Hepatocyte (in vitro differentiated cells): ENCODE measurements at places on chromosomes 7 and 10. TPM values are rescaled to one million over a fixed set of nuclear protein-coding genes. Genes with fewer than 3 reads are reported as not detected.
A peak's percentile ranks its signal among the peaks of the same experiment; 100 is the strongest.

DNA sequence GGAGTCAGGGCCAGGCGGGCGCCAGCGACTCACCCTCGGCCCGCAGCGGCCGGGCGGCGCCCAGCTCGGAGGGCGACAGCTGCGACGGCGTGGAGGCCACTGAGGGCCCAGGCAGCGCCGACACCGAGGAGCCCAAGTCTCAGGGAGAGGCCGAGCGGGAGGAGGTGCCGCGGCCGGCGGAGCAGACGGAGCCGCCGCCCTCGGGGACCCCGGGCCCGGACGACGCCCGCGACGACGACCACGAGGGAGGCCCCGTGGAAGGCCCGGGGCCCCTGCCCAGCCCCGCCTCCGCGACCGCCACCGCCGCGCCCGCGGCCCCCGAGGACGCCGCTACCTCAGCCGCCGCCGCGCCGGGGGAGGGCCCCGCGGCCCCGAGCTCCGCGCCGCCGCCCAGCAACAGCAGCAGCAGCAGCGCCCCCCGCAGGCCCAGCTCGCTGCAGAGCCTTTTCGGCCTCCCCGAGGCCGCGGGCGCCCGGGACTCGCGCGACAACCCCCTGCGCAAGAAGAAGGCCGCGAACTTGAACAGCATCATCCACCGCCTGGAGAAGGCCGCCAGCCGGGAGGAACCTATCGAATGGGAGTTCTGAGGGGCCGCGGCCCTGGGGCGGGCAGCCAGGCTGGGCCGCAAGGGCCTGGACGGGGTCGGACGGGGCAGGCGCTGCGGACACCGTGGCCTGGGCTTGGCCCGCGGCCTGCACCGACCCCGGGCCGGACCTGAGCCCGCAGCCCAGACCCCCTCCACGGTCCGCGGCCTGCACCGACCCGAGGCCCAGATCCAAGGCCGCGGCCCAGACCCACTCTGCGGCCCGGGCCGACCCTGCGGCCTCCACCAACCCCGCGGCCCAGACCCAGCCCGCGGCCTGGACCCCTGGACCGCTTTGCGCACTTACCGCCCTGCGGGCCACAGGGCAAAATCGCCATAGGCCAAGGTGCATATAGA, 37.9 kb upstream of the SH2B2 start:
- DNase-seq, result no peak

- DNase-seq, result no peak
These were observed 313.4 kb downstream of the GPR37 start for GRCh38 chr7:124452186-124452585.

Gene CYP3A5
- polyA plus RNA-seq, result 194 and 228 TPM in 2 replicates

- no peak for DNase-seq
These were observed 144.1 kb downstream of the PIP4K2A start for GRCh38 chr10:22570234-22570633.

DNA sequence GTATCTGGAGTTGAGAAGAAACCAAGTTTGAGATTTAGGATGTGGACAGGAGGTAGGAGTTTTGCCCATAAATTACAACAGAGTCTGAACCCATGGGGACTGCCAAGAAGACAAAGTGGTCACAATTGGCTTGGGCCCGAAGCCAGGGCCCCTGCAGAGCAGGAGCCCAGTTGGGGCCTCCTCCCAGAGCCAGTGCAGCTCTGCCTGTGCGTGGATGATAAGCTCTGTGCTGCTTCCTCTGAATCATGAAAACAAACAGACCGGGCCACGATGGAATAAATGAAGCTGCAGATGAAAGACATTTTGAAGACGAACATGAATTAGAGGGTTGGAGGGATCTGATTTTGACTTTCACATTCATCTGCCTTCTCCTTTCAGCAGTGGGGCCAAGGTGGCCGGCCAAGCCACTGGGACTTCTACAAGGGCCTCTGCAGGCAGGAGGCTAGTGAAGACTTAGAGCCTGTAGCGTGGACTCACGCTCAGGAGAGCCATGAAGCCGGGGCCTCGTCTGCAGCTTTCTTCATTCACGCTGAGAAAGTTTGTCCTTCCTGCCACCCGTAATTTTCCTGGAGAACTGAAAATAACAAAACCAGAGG, 156.8 kb upstream of the LYZL1 start:
- DNase-seq, result peak; percentile 25

- DNase-seq, result peak; percentile 61
These were observed at the start of gene SEMA3E for GRCh38 chr7:83648464-83649241. Gene SEMA3E, minus strand, starts transcription at chr7:83649139.

DNA sequence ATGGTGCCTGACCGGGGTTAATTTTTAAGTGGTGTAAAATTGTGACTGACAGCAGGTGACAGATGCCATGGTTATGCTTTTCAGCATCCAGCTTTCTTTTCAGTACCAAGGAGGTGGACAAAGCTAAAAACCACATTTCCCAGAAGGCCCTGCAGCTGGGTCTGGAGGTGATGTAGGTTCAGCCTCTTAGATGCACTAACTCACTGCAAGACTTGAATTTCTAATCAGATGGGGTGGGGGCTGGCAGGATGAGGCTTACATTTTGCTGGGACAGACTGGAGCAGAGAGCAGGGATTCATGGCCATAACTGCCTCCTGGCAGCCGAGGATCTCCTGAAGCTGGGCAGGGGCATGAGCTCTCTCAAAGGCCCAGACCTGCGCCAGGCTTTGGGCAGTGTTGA, 52.4 kb downstream of the PDIA4 start:
- DNase-seq, result no peak

- DNase-seq, result no peak
These were observed 30.9 kb downstream of the SCIN start for GRCh38 chr7:12601302-12601869.

- DNase-seq, result no peak
These were observed 764.6 kb downstream of the PHTF2 start for GRCh38 chr7:78563191-78563590.

DNA sequence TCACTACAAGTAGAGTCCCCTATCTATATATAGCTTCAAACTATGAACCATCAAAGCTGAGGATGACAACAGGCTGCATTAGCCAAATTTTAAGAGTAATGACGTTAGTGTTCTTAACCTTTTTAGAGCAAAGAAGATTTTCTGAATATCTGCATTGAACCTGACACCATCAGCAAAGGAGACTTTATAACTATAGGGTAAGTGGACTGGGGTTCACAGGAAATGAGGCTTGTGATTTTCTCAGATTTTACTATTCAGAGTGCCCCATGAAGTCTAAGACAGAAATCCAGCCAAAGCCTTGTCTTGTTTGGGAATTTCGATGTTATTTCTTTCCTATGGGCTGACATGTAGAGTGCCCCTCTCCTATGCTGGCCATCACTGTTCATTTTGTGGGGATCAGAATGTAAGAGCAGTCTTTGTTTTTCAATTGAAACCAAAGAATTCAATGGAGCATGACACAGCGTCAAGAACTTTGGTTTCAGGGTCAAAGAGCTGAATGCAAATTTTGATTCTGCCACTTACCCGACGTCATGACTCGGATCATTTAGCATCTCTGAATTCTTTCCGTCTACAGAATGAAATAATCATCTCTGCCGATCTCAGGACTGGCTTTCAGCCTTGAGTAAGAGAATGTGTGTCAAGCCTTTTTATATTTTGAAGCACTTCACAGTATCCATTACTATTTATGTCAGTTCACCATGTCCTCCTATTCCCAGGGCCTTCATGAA, 52.7 kb downstream of the DENND11 start:
- DNase-seq, result no peak

DNA sequence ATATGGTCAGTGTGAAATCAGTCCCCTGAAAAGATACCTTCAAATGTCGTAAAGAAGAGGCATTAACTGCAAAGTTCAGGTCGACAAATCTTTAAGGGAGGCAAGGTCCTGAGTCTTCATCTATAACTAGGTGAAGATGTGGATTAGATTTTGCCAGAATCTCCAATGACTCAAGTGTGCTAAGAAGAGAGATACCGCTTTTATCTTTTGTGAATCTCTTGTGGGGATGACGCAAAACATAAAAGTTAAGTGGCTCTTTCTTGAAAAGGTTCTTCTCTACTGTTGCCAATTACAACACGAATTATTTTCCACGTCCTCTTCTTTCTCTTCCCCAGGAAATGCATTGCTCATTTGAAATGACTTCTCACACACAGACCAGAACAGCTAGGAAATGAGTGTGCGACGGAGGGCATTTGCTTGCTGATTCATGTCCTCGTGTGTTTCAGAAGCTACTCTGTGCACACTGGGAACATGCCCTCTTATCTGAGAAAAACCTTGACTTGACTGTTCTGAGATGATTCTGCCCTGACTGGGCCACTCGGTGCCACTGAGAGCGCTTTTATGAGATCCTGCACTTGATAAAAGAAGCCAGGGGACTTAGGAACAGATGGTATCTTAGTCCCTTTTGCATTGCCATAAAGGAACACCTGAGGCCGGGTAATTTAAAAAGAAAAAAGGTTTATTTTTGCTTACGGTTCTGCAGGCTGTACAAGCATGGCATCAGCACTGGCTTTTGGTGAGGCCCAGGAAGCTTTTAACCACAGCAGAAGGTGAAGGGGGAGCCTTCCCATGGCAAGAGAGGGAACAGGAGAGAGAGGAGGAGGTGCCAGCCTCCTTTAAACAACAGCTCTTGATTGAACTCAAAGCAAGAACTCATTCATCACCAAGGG, 169.5 kb upstream of the PFKP start:
- DNase-seq, result no peak

GRCh38 chr10:77180794-77181193, 456.8 kb downstream of the KCNMA1 start:
- DNase-seq, result no peak

Gene WNT16
- 0.52 and 0.58 TPM in 2 replicates for polyA plus RNA-seq

Gene AKR1C3
- polyA plus RNA-seq, result 31.6 and 54.6 TPM in 2 replicates

GRCh38 chr7:151246102-151246850, 2.2 kb downstream of the SMARCD3 start:
- no peak for DNase-seq

DNA sequence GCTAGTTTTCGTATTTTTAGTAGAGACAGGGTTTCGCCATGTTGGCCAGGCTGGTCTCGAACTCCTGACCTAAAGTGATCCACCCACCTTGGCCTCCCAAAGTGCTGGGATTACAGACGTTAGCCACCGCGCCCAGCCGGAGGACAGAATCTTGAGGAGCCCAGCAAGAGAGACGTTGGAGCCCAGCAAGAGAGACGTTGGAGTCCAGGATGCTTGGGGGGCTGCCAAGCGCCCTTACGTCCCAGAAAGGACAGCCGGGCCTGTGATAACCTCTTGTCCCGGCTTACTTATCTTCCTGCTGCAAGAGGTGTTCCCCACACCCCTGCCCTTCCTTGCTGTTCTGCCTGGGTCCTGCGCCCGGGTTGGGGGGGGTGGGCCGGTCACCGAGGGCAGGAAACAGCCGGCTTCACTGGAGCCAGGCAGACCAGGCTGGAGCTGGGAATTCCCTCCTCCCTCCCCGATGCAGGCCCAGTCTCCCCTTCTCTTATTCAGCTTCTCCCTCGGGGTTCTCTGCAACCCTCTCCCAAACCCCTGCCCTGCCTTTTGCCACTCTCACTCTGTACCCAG, 1.9 kb upstream of the EPHB4 start:
- no peak for DNase-seq

DNA sequence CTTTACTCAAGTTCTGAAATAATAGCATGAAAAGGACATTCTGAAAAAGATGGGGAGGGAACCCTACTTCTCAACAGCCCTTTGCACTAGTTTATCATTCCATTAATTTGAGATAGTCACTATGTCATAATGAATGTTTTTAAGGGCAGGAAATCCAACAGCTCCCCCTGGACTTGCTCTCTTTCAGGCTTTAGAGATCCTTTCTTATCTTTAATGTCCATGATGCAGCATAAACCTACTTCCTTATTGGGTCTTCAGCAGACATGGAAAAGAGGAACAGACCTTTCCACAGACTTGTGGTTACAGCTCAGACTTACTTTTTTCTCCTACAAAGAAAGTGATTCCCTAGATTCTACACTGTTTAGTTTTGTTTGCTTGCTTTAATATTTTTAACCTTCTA, 87.3 kb downstream of the IDE start:
- DNase-seq, result no peak

Gene GPR15LG
- 0.45 and 1.9 TPM in 2 replicates for polyA plus RNA-seq

DNA sequence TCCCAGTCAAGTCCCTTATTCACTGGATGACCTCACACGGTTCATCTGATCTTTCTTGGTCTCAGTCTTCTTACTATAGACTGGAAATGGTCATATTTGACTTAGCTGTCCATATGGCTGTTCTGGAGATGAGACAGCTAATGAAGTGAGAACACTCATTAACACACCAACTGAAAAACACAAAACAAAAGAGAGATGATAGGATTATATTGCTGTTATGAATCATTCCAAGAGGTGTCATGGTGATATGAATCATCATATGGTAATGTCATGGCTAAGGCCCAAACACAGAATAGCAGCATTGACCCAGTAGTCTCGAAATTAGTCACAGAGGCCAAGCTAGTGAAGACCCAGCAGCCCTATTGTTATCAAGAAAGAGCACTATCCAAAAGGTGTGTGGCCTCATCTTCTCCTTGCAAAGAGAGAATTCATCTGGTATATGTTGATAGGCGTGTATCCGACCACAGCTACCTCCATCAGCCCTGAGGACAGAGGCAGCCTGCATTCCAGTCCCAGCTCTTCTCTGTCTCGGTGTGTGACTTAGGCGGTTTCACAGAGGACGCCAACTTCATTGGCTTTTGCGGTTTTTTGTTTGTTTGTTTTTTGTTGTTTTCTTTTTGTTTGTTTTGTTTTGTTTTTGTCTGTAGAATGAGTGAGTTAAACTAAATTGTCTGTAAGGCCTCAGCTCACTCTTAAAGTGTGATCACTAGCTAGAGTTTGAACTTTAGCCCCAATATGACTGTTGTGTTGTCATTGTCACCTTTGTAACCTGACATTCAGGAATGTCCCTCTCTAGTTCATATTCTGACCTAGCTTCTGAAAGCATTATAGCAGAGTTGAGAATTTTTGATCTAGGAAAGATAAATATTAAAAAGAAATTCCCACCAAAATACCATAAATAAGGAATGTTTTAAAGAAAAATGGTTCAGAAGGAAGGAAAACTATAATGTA, 97.4 kb upstream of the PDCD4 start:
- DNase-seq, result peak; percentile 56
